Caco-2 (cell line): ENCODE measurements at places on chromosomes 3 and 15. TPM values are rescaled to one million over a fixed set of nuclear protein-coding genes. Genes with fewer than 3 reads are reported as not detected.

DNA sequence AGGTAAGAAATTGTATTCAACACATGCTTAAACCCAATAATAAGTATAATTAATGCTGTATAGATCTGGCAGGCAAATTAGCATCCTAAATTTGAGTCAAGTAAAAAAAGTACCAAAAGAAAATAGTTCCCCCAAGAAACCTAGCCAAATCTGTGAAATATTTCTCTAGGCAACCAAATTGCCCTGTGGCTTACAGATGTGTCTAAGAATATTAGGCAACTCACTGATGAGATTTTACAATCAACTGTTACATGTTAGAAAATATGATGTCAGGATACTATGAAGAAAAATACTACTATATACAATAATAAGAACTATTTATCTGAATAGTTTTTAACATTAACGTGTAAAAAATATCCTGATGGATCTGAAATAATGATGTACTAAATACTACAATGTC is 397.1 kb downstream of the TIGIT start:
- DNase-seq = no peak

GRCh38 chr15:89419370-89419984 is 76.9 kb downstream of the RHCG start:
- DNase-seq = peak; percentile 77

DNA sequence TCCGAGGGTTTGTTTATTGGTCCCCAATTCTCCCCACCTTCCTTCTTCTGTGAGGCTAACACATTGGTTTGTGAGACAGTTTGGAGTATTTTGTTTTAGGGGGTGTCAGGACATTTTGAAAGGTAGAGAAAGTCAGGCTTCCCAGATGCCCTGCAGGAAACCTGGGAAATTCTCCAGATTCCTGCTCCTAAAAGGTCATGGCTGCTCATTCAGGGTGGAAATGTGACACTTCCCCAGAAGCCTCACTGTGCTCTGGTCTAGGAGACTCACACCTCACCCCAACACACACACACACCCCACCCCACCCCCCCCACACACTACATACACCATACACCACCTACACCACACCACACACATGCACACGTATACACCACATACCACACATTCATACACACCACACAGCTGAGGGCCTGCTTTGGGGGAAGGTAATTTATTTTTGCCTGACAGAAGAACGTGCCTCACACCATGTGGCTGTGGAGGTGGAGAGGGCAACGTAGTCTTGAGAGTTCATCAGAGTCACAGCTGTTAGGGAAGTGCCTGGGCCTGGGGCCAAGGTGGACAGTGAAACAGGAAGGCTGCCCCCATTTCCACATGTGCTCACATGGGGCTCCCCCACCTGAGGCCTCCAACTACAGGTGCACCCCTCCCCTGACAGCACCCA is 40.4 kb upstream of the LIMD1 start:
- DNase-seq = no peak

Gene ABI3BP
- total RNA-seq = not detected in 2 replicates

Gene HHATL
- total RNA-seq = not detected in 2 replicates

GRCh38 chr3:139457066-139457465 is 19.2 kb downstream of the RBP2 start:
- no peak for DNase-seq

GRCh38 chr3:177471733-177472480 is 274.6 kb upstream of the TBL1XR1 start:
- no peak for DNase-seq

- peak; percentile 46 for DNase-seq
Measured at GRCh38 chr3:64187065-64187959, 38.0 kb downstream of the PRICKLE2 start.

DNA sequence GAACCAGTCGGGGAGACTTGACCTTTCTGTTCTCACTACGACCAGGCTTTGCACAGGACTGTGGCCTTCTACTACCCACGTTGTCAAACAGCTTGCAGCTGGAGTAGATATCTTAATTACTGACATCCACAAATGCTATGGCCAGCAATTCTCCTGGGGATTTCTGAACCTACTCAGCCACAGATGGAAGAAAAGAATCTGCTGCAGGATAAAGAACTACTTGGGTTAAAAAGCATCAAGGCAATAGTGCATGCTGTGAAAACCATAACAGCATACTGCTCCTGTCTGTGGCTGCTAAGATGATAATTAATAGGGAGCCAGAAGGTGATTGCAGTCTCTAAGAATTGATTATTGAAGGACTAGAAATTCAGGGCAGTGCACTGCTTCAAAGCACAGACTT is 859.2 kb upstream of the SEMA6D start:
- DNase-seq = no peak

- peak; percentile 30 for DNase-seq
Measured at GRCh38 chr3:37995652-37996641, 5.4 kb downstream of the VILL start.

DNA sequence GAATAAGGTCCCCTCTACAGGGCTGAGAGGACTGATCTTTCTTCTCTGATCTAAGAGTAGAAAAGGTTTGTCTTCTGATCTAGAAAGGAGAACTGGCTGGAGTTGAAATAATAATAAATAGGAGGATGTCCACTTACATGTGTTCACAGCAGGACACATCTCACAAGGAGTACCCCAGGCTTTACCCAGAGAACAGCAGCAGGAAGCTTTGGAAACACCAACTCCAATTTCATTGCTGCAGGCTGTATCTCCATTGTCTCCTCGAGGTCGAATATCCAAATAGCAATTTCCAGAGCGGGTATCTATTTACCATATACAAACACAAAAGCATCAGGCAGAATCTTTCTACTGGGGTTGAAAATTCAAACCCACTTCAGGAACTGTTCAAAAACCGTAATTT is 136.6 kb downstream of the DUT start:
- DNase-seq = no peak

- no peak for DNase-seq
Measured at GRCh38 chr3:100737334-100737733, 28.0 kb downstream of the TFG start.

- DNase-seq = no peak
Measured at GRCh38 chr3:101377209-101377608, 56.8 kb upstream of the IMPG2 start.
